ENCODE measurements at places on chromosomes 7 and 10.

DNA sequence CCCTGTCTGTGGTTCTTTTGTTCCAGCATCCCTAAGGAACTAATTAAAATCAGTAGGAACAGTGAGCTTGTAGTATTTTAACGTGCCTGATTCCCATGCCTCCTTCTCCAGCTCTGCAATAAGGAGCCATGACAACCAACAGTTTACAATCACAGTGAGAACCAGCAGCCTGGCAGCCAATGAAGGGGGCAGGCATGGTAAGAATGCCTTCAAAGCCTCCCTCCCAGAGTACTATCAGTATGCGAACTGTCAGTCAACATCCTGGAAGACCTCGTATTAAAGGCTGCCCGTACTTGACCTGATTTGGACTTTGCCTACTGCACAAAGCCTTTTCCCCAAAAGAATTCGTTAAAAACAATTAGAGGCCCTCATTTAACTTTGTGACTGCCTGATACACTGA lies 7.7 kb downstream of the ZPBP start:
- no peak for DNase-seq

GRCh38 chr10:27496137-27496536 lies 8.0 kb upstream of the RAB18 start:
- no peak for DNase-seq

- DNase-seq, result no peak
Measured at GRCh38 chr7:1853986-1854865, 184.1 kb downstream of the ELFN1 start.

DNA sequence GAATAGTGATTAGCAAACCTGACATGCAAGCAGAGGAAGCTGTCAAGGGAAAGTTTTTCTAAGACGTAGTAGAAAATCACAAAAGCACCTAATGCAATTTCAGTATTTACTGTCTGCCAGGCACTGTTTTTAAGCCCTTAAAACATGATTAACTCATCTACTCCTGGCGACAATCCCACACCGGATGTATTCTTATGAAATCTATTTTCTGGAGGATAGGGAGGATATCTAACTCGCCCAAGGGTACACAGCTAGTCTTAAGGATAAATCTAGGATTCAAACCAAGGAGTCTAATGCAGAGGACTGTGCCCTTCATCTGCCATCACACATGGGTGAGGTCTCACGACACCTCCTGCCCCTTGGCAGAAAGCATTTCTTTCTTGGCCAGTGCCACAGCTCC lies 47.8 kb upstream of the FIGNL1 start:
- no peak for DNase-seq

DNA sequence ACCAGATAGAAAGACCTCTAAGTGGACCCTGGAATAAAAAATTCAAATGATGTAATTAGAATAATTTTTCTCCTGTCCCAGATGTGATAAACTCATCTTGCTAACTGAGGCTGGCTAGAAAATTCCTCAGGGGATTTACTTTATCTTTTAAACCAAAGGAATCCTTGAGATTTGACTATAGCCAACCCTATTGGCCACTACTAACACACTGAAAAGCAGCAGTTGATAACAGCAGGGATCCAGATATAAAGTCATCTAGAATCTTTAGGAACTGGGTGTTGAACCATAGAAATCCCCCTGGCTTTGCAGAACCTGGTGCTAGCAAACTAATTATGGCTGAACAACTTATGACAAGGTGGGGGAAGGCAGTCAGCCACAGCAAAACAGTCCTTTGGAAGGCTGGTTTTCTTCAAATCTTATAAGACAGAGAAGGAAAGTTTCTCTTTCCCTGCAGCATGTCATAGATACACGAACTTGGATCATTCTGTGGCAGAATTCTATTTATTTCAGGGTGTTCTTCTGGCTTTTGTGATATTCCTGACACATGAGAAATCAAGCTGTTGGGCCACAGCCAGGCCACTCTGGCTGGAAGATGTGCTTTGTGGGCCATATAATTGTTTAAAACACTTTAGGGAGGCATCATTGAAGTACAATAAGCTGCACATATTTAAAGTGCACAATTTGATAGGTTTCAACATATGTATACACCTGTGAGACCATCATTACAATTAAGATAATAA lies 643.6 kb downstream of the SORCS3 start:
- no peak for DNase-seq
